ENCODE measurements at places on chromosomes 1 and 21.

DNA sequence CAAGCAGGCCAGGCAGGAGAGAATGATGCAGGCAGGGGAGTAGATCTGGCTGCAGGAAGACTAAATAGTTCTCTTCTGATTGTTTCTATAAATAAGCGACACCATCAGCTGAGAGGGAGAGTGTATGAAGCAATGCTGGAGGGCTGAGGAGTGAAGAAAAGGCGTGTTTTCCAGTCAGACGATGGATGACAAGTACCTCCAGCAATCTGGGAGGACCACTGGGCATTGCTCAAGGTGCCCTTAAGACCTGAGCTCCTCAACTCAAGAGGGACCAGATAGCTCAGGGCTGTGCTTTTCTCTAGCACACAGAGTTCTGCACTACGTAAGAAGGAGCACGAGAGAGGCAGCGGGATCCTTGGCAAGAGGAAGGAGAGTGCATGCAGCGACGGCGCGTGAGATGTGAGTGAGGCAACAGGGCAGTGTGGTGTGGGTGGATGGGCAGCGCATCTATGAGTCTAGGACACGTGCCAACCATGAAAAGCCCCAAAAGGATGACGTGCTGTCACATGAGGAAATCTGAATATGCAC lies 36.0 kb downstream of the PABPC4 start:
- DNase-seq: no peak

DNA sequence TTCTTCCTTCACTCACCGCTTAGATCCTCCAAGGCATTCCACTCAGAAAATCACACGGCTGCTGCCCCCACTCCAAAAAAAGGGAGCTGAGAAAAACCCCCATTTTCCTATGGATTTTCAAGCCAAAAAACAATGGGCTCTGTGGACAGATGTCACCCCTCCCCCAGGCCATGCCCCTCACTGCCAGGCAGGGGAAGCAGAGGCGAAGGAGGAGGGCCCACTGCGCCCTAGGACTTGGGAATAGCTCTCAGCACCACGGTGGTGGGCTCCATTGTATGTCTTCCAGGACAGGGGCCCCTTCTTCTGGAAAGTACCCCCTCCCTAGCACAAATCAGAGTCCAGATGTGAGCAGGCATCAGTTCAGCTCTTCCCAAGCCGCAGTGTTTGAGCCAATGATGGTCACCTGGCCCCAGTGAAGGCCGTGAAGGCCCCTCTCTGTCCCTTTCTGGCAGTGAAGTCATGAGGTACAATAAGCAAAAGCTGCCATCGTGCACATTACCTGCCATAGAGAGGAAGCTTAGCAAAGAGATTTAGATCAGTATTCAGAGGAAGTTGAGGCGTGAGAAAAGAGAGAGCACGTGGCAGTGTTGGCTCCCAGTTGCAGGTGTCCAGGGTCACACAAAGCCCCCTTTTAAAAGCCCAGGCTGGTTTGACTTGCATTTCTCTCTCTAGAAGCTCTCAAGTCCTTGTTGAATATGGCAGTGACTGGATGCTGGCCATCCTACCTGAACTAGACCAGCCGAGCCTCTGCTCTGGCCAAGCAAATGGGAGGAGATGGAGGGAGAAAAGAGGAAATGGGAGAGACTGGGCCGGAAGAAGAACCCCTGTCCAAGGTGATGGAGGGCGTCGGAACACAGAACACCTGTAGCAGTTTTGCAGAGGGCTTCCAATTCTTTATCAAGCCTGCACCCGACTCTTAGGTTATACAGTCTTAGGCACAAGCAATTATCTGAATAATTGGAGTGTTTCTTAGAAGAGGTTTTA lies 149.0 kb downstream of the TOMM20 start:
- no peak for DNase-seq

DNA sequence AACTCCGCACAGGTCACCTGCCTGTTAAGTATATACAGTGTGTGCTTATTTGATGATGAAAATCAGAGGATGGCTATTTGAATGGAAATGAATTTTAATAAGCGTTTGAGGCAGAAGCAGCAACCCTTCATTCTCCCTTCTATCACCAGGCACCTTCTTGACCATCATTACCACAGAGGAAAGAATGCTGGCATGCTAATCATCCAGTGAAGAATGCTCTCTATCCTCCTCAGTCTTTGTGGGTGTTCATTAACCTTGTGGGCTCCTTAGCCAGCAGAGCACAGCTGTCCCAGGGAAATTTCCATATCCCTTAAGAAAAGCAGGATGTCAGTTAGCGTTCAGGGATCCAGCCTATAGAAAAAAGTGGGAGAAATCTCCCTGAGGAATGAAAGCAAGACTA lies 428.0 kb upstream of the CAMK1G start:
- DNase-seq: no peak

GRCh38 chr1:109890115-109890953 lies 20.3 kb upstream of the CSF1 start:
- DNase-seq: no peak

DNA sequence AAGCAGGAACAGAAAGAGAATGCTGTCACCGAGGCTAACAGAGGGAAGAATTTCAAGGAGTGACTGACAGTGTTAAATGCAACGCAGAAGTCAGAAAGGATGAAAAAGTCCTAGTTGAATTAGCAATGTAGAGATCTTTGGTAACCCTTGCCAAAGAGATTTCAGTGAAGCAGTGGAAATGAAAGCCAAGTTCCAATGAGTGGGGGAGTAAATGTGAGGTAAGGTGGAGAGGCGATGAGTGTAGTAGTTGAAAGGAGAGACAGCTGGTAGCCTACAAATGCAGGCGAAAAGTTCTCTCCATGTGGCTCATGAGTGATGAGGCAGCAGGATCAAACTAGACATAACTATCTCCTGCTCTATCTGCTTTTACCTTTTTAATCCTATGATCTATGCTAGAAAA lies 74.6 kb upstream of the IPO9 start:
- no peak for DNase-seq

GRCh38 chr1:228334954-228335353 lies 71.7 kb downstream of the TRIM11 start:
- no peak for DNase-seq

- no peak for DNase-seq
Measured at GRCh38 chr1:5620418-5620817, 371.8 kb downstream of the NPHP4 start.

DNA sequence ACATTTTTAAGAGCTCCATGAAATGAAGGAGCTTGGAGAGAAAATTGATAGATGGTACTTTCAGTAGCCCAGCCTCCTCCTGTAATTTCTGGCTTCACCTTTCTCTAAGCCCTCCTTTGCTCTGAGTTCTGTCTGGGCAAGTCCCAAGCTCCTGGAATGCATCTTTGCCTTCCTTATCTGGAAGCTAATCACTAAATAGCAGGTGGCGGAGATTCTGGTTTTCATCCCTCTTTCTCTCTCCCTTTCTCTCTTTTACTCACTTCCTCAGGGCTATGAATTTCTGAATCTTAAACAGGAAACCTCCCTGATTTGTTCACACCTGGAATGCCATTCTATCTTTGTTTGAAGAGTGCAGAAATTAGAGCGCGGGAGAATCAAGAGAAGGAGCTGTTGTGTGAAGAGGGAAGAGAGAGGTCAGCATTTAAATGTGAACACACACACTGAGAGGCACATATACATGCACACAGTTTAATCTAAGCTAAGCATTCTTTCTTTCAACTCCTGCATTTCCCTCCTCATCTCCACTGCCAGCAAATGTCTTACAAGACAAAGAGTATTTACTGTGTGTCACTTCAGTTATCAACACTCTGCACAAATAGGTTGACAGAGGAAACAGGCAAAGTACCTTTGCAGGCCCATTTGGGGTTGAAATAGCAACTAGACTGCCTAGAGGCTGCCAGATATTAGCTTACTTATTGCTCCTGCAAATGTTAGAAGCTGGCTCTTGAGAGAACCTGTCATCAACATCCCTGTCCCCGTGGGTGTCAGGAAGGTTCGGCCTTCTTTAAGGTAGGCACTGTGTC lies 199.4 kb upstream of the CAMK1G start:
- DNase-seq: no peak

- no peak for DNase-seq
Measured at GRCh38 chr1:246114369-246114768, 392.7 kb downstream of the SMYD3 start.

DNA sequence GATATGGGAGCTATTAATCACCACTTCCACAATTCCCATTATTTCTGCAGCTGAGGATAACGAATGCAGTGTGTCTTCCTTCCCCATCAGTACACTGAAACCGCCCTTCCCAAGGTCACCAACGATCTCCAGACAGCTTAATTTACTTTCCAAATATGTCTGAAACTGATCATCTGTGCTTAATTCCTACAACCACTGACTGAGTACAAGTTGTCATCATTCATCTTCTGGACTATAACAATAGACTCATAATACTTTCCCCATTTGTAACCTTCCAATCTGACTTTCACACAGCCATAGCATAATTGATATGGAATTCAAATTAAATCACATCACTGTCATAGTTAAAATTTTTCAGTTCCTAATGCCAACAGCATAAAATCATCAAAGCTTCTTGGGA lies 17.4 kb downstream of the DNM3 start:
- no peak for DNase-seq
